Prostate gland (tissue), 2 donors: ENCODE measurements at places on chromosomes 3 and 15. TPM values are rescaled to one million over a fixed set of nuclear protein-coding genes. Genes with fewer than 3 reads are reported as not detected.

GRCh38 chr3:25801786-25802185 lies 11.9 kb downstream of the OXSM start:
- DNase-seq, result no peak

GRCh38 chr15:35885870-35886269 lies 339.9 kb upstream of the DPH6 start:
- DNase-seq, result no peak

HACD2 gene
- 65.6 TPM for total RNA-seq

- DNase-seq, result no peak
Measured at GRCh38 chr3:49659756-49660155, 14.4 kb upstream of the APEH start.

GRCh38 chr3:159950156-159950898 lies 38.3 kb upstream of the IL12A start:
- DNase-seq, result no peak

DNA sequence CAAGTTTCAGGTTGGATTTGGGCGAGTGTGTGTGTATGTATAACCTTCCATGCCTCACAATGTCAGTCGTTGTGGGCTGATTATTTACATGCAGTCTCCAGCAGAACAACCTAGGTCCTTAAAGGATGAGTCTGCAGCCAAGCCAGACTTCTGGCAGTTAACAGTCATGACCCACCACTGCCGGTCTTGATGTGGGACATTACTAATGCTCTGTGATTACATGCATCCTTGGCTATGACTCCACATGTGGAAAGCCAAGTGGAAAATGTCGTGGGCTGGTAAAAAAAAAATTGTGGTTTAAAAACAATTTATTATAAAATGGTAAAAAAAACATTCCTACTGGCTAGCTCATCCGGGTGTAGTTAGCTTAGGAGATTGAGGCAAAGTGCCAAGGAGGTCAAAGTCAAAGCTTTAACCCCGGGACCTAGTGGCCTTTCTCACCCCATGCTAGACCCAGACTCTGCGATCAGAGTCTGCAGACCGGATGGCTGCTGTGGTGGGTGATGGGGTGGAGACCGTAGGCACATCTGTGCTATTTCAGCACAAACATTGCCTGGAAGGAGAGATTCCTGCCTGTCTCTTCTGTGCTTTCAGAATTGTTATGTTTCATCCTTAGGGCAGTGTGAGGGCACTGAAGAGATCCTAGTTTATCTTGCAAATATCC lies 6.8 kb downstream of the RARRES1 start:
- DNase-seq, result no peak

DNA sequence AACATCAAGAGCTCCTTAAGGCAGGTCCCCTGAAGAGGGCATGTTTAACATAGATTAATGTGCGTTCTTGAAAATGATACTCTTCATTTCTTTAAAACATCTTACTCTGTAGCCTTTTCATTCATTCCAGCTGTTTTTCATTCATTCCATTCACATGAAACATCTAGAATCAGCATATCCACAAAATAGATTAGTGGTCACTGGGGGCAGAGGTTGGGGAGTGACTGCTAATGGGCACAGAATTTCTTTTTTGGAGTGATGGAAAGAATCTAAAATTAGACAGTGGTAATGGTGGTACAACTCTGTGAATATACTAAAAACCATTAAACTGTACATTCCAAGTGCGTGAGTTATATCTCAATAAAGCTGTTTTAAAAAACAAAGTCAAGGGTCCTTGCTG lies 15.4 kb upstream of the CXCR6 start:
- no peak for DNase-seq

ZIC1 gene
- not detected for total RNA-seq

GRCh38 chr3:101203411-101203810 lies 117.0 kb downstream of the IMPG2 start:
- DNase-seq, result no peak

PSTPIP1 gene
- total RNA-seq, result 2.1 TPM

GRCh38 chr15:33243869-33244268 lies 49.4 kb upstream of the FMN1 start:
- no peak for DNase-seq

- no peak for DNase-seq
Measured at GRCh38 chr15:92271179-92271578, 122.5 kb upstream of the ST8SIA2 start.

- DNase-seq, result no peak
Measured at GRCh38 chr3:69320871-69321271, 65.0 kb downstream of the FRMD4B start.

CASR gene
- not detected for total RNA-seq

DNA sequence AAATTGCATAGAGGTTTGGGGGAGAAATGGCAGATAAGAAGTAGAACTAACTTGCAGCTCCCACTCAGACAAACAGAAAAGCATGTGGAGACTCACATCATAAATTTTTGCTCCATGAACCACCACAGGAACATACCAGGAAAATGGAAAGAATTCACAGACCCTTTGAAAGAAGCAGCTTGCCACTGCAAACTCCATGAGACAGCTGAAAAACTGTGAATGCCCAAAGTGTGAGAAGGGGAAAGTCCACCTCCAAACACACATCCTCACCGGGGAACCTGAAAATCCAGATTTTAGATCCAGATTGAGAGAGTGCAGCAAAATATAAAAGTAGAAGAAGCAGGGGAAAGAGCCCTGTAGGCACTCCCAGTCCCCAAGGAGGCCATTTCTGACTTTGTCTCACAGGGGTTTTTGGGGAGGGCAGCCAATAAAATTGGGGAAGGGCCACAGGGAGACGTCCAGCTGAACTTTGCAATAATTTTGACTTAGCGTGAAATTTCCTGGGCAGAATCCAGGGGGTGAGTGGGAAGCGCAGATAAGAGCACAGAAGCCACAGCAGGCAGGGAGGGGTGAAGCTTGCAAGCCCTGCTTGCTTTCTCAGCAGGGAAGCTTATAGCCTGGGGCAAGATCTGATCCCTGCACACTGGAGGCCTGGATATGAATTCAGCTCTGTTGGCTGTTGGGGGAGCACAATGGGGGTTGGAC lies 183.4 kb upstream of the UBE2E2 start:
- DNase-seq, result no peak

GRCh38 chr15:60787837-60788691 lies 309.1 kb upstream of the ICE2 start:
- DNase-seq, result no peak

GP5 gene
- not detected for total RNA-seq

DNA sequence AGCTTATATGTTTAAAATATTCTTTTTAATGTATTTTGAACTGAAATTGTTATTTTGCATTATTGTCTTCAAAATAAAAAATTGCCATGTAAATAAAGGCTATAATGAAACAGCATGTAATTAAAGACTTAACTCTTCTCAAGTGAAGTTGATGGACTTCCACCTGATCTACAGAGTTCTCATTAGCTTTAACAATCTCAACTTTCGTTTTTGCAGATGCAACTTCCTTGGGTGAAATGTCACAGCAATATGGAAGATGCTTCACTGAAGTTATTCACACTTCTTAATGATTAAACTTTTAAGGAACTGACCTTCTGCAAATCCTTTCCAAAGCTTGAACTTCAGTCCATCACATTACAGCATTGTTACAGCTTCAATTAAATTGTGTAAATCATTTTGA lies 63.6 kb downstream of the OSTN start:
- no peak for DNase-seq

DNASE1L3 gene
- total RNA-seq, result 2.3 TPM

ADAMTSL3 gene
- 25.2 TPM for total RNA-seq

DNA sequence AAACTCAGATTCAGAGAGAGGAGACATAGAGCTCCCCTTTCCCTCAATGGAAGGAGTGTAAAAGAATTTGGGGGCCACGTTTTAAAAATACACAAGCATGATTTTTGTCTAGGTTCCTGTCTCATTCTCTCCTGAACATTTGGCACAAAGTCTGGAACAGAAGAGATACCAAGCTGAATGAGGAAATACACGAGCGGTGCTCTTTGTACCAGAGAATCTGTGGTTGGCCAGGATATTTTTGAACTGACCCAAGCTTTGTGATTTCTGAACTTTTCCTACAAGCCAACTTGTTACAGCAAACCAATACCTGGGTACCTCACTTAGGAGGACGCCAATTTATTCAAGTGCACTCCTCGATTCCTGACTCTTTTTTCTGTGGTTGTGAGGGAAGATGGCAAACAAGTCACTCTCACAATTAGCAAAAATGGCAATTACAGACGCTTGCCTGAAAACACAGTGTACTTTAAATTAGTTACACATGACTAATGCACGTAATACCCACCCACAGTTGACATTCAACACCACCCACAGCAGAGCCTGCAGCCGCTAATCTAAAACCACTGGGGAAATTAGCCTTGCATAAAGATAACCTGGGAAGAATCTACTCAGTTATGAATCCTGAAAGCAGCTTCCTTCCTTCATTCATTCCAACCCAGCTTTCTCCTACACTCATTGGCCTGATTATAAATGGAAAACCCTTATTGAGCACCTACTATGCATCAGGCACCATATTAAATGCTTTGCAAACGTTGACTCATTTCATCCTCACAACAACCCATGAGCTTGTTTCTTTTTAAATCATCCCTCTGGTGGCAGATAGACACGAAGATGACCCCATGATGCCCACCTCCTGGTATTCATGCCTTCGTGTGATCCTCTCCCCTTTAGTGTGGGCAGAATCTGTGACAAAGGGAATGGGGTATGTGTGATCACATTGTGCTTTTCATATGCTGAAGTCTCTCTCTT lies 293.5 kb downstream of the KBTBD8 start:
- no peak for DNase-seq

- peak; percentile 30 for DNase-seq
Measured at GRCh38 chr15:66701422-66702034, 508 bp upstream of the SMAD6 start.

- DNase-seq, result no peak
Measured at GRCh38 chr3:69735893-69736292, 3.4 kb upstream of the MITF start.

DNA sequence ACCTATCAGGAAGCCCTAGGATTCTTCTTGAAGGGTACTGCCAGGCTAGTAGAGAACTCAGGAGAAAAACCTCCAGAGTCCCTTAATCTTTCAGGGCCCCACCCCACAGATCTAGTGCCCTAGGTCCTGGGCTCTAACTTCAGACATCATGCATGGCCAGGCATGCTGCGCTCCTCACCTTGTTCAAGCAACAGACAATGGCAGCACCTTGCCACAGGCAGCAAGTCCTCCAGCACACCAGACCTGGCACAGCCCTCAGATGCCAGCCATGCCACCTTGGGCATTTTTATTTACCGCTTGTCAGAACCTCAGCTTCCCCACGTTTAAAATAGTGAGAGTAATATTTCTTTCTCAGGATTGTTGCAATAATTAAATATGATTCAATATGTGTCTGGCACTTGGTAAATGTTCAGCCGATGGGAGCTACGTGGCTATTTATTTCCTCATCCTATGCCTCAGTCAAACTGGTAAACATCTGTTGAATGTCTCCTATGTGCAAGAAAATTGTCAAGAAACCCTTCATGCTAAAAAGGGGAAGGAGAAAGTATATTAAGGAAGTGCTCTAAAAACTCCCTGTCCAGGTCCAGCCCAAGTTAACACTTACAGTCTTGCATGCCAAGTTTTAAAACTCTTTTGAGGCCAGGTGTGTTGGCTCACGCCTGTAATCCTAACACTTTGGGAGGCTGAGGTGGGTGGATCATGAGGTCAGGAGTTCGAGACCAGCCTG lies 14.5 kb upstream of the CCR1 start:
- no peak for DNase-seq

GRCh38 chr3:99933971-99934750 lies 116.5 kb downstream of the CMSS1 start:
- no peak for DNase-seq

MRAS gene
- 8.7 TPM for total RNA-seq

GRCh38 chr3:54836871-54837270 lies 91.0 kb downstream of the LRTM1 start:
- no peak for DNase-seq
